Lung microvascular endothelial cell (primary cell): ENCODE measurements at places on chromosomes 4 and X. TPM values are rescaled to one million over a fixed set of nuclear protein-coding genes. Genes with fewer than 3 reads are reported as not detected.

DNA sequence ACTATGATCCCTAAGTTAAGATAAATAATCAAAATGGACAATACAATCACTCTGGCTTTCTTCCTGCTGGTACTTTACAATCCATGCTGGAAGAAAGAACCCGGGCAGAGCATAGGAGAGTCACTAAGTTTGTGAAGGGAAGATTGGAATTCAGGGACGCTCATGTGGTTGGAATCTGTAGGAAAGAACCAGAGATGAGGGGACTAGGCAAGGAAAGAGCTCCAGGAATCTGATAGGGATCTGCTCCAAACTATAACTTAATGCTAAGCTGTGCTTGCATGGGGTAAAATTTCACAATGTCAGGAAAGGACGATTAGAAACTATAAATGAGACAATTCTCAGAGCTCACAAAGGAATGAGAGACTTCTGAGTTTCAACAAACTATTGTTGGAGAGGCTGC lies 167.5 kb downstream of the ADGRA3 start:
- no peak for DNase-seq

- DNase-seq, result no peak
Observed at GRCh38 chrX:20300822-20301221, 34.1 kb upstream of the RPS6KA3 start.

DNA sequence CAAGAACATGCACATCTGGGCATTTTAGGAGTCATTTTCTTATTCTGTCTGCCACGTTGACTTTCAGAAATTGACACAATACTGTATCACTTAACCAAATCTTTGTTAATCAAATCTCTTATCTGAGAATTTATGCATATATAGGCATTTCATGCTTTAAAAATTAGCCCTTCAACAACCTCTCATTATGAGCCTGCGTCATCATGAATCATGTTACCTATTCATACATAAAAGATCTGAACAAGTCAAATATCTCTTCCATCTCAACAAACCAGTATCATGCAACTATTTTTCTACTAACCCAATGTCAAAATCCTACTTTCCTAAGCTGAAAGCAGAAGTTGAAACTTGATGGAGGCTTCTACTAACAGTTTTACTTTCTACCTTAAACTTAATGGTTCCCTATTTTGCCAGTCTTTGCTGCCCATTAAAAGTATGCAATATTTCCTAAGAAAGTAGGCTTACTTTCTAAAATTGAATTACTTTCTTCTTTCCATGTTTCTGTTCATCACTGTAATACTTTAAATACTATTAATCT lies 1.8 kb downstream of the ADAM29 start:
- no peak for DNase-seq

The VCX3A gene
- not detected in 2 replicates for total RNA-seq

The SSX2B gene
- total RNA-seq, result not detected in 2 replicates

- DNase-seq, result peak; percentile 63
Observed at GRCh38 chr4:119785963-119786362, 157.4 kb upstream of the PDE5A start.

- DNase-seq, result no peak
Observed at GRCh38 chr4:39067451-39067850, 5.4 kb downstream of the KLHL5 start.

GRCh38 chr4:8202108-8203051 lies 3.3 kb downstream of the SH3TC1 start:
- DNase-seq, result no peak

DNA sequence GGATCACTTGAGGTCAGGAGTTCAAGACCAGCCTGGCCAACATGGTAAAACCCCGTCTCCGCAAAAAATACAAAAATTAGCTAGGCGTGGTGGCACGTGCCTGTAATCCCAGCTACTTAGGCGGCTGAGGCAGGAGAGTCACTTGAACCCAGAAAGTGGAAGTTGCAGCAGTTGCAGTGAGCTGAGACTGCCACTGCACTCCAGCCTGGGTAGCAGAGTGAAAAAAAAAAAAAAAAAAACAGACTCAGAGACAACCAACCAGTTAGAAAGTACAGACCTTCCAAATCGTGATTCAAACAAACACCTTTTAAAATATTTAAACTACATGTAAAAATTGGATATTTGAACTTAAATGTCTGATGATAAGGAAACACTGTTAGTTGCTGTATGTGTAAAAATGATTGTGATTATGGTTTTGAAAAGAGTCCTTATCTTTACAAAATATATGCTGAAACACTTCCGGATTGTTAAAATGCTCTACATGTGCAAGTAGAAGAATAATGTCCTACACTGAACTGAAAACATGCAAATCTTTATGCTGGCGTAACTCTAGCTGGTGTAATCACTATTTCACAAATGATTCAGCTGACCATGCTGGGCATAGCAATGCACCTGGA lies 37.8 kb downstream of the SH3KBP1 start:
- DNase-seq, result no peak

DNA sequence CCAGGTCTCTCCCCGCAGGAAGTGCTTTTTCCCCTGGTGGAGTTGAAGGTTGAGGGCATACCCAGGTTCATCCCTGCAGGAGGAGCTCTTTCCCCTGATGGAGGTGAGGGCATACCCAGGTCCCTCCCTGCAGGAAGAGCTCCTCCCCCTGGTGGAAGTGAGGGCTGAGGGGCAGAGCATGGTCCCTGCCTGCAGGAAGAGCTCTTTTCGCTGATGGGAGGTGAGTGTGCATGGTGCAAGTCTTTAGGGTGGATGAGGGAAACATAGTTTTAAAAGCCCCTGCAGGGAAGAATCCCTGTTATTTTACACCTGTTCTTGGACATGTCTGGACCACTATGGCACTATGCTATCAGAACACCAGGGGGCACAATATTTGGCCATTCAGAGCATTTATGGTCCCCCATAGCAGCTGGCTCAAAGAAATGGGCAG lies 43.7 kb upstream of the PUDP start:
- peak; percentile 3 for DNase-seq

- DNase-seq, result no peak
Observed at GRCh38 chr4:83369831-83370639, 35.4 kb upstream of the HPSE start.

The CXCL13 gene
- not detected in 2 replicates for total RNA-seq

- no peak for DNase-seq
Observed at GRCh38 chr4:5421416-5421815, 286.9 kb downstream of the EVC2 start.

The TCP11X1 gene
- total RNA-seq, result not detected in 2 replicates
